GM20000 (cell line): ENCODE measurements at places on chromosomes 5 and 9.

- DNase-seq, result no peak
Observed at GRCh38 chr5:80174790-80175189, 81.1 kb downstream of the SERINC5 start.

DNA sequence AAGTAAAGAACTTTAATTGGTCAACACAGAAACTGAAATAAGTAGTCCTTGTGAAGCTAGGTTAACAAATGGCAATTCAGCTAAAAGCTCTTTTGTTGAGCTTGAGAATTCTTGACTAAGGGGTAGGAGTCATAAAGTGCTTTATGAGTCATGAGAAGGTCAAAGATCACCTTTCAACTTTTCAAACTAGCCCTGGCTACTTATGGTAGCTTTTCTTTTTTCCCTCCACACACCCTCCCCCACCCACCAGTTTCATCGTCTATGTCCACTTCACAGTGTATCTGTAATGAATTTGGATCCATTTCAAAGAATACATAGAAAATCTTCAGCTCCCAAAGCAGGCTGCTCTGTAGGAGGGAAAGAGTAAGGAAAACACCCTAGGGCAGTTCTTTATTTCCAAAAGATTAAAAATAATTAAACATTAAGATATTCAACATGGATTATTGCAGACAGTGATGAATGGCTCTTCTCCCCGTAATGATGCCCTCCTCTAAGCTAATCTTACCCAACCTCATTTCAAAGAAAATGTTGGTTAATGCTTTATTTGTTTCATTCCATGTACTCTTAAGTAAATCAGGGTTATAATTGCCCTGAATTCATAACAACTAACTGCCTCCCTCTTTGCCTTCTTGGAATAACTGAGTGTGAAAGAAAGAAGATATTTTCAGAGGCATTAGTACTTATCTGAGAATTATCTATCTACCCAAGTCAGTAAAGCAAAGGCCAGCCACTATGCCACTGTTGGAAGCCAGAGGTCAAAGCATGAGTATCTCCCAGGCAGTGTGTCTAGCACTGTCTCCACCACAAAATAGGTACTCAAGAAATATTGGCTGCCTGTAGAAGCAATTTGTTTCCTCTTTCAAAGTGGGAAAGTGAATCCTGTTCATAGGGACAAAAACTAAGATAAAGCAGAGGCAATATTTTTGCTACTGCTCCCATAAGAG is 290.6 kb downstream of the PIK3R1 start:
- no peak for DNase-seq

DNA sequence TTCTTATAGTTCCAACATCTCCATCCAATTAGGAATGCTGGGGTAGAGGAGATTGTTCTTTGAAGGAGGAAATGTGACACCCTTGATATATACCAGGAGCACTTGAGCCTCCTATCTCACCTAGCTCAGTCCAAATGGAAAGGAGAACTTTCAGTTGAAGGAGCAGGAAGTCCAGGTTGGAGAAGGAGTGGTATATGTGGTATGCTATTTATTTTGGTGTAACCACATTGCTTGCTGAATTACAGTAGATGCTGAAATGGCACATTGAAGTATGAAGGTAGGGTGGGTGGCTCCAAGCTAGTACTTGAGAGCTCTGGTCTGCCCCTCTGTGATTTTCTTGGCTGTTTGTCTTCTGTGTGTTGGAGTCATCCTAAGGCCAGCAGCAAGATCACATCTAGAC is 6.1 kb downstream of the CSNK1G3 start:
- no peak for DNase-seq

DNA sequence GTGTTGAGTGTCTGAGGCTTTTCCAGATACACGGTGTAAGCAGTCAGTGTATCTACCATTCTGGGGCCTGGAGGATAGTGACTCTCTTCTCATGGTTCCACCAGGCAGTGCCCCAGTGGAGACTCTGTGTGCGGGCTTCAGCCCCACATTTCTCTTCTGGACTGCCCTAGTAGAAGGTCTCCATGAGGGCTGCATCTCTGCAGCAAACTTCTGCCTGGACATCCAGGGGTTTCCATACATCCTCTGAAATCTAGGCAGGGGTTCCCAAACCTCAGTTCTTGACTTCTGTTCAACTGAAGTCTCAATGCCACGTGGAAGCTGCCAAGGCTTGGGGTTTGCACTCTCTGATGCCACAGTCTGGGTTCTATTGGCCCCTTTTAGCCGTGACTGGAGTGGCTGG is 256.6 kb upstream of the ITGA1 start:
- DNase-seq, result no peak

DNA sequence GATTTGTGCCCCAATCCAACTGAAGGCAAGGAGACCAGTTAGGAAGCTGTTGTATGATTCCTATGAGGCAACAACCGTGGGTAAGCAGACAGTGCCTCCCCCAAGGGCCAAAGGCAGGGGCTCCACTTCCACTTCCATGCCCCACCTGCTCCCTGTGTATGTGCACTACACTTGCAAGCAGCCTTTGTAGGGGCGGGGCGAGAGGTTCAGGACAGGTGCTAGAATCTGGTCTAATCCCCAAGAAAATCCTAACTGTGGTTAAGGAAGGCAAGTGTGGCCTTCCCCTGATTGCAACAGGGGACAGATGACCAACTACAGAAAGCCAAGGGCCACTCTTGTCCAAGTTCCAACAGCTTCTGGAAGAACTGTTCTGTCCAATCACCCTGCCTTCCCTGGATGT is 41.7 kb downstream of the B4GALT1 start:
- DNase-seq, result no peak

DNA sequence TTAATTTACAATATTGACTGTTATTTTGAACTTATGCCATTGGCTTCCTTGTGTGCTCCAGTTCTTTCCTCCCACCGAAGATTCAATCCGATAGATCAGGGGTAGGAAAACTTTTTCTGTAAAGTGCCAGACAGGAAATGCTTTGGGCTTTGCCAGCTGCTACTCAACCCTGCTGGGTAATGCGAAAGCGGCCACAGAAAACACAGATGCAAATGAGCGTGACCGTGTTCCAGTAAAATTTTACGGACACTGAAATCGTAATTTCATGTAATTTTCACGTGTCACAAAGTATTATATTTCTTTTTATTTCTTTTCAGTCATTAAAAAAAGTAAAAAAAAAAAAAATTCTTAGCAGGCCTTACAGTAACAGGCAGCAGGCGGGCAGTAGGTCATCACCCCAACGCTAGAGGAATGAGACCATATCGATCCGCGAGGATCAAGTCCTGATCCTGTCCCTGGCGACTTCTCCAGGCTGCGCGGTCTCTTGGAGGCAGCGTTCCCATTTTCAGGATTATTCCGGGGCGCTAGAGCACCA is 599 bp downstream of the NMRK1 start:
- DNase-seq, result peak; percentile 33

- peak; percentile 32 for DNase-seq
Observed at GRCh38 chr9:126615791-126616447, 2.2 kb downstream of the LMX1B start.

DNA sequence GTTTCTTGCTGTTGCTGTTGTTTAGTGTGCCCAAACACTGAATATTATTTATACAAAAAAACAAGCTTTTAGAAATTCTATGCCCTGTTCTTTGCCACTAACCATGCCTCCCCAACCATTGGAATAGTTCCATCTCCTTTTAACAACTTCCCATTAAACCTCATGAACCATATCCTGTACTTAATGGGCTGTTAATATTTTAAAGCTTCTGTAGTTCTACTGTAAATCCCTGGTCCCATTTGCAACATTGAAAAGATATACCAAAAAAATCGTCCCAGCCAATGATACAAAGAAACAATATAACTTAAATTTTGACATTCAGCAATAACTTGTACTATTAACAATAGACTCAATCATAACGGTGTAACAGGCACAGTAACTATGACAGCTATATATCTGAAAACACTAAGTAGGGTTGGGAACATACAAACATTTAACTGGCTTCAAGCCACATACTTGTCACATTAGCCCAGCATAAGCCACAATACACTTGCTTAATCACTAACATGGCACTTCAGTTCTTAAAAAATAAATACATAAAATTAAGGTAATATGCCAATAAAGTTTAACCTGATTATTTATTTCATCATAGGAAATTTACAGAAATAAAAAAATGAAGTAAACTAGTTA is 86.1 kb downstream of the ADAMTS6 start:
- DNase-seq, result no peak

DNA sequence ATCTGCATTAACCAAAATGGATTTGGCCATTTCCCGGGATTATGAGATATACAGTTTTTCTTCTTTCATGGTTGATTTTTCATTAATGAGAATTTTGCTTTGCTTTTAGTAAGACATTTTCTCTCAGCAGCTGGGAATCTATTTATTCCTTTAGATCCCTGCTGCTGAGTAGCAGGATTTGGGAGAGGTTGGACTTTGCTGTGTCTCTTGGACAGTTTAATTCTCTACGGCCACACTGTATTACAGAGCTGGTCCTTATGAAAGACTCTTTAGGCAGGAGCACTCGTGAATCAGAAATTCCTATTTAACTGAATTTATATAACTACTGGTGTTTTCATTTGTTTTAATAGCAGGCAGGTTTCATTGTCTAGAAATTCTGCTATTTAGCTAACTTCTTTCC is 1.6 kb downstream of the UNC13B start:
- DNase-seq, result no peak

GRCh38 chr9:37977851-37978480 is 74.0 kb upstream of the SLC25A51 start:
- no peak for DNase-seq

DNA sequence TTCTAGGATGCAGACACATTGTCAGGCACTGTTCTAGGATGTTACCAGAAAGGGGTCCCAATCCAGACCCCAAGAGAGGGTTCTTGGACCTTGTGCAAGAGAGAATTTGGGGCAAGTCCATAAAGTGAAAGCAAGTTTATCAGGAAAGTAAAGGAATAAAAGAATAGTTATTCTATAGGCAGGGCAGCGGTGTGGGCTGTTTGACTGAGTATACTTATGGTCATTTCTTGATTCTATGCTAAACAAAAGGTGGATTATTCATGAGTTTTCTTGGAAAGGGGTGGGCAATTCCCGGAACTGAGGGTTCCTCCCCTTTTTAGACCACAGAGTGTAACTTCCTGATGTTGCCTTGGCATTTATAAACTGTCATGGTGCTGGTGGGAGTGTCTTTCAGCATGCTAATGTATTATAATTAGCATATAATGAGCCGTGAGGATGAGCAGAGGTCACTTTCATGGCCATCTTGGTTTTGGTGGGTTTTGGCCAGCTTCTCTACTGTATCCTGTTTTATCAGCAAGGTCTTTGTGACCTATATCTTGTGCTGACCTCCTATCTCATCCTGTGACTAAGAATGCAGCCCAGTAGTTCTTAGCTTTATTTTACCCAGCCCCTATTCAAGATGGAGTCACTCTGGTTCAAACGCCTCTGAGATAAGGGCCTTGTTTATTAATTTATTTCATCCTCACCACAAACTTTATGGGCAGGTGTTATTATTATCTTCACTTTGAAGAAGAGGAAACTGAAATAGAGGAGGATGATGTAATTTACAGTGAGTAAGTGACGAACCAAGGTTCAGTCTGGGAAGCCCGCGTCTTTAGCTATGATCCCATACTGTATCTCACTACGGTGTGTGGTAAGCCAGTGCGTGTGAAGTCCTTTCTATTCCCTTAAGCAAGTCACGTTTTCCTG is 186.0 kb upstream of the KLF4 start:
- no peak for DNase-seq

- no peak for DNase-seq
Observed at GRCh38 chr9:137463931-137464290, 4.8 kb upstream of the NSMF start.

DNA sequence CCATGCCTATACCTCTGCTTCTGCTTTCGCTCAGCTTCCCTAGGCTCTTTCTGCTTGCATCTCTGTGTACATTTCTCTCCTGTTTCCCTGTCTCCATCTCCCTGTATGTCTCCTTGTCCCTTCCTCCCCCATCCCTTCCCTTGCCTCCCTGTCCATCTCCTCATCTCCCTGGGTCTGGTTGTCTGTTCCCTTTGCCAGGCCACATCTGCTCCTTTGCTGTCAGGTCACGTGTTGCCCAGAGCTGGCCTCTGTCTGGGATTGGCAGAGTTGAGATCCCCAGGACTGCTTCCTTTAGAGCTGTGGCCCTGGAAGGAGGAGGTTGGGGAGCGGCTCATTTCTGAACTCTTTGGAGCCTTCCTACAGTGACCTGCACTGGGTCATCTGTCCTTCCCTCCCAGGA is 31.8 kb upstream of the PTGS1 start:
- no peak for DNase-seq

DNA sequence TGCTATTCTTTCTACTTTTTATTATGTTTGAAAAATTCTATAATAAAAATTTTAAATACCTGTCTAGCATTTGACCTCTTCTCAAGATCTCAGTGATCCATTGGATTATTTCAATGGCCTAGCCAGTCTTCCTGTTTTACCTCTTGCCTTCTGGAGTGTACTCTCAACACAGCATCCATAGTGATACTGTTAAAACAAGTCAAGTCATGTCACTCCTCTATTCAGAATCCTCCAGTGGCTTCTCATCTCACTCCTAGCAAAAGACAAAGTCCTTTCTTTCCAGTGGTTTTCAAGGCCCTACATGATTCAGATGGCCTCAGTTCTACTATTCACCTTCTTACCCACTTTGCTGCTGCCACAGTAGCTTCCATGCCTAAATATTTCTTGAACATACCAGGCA is 1.8 kb downstream of the MARVELD2 start:
- DNase-seq, result no peak

- no peak for DNase-seq
Observed at GRCh38 chr9:18922161-18922885, 110.7 kb downstream of the SAXO1 start.

GRCh38 chr9:94554078-94554438 is 825 bp upstream of the PCAT7 start:
- DNase-seq, result no peak
